Immature natural killer cell (primary cell): ENCODE measurements at places on chromosomes 5 and 9.

DNA sequence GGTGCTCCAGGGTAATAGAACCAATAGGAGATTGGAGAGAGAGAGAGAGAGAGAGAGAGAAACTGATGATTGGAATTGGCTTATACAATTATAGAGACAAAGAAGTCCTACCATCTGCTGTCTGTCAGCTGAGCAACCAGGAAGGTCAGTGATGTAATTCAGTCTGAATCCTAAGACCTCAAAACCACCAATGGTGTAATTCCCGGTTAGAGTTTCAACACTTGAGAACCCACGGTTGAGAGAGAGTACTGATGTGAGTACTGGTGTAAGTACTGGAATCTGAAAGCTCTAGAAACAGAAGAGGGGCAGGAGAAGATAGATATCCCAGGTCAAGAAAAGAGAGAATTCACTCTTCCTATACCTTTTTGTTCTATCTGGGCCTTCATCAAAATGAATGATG lies 775.8 kb downstream of the EFNA5 start:
- DNase-seq: no peak

- DNase-seq: no peak
These were observed 103.1 kb downstream of the BNC2 start for GRCh38 chr9:16767366-16767765.

GRCh38 chr5:68714810-68715209 lies 379.0 kb upstream of the SLC30A5 start:
- no peak for DNase-seq

GRCh38 chr9:110340306-110340705 lies 2.6 kb upstream of the TXNDC8 start:
- DNase-seq: no peak

- no peak for DNase-seq
These were observed 2.7 kb upstream of the PURA start for GRCh38 chr5:140111011-140111858.

DNA sequence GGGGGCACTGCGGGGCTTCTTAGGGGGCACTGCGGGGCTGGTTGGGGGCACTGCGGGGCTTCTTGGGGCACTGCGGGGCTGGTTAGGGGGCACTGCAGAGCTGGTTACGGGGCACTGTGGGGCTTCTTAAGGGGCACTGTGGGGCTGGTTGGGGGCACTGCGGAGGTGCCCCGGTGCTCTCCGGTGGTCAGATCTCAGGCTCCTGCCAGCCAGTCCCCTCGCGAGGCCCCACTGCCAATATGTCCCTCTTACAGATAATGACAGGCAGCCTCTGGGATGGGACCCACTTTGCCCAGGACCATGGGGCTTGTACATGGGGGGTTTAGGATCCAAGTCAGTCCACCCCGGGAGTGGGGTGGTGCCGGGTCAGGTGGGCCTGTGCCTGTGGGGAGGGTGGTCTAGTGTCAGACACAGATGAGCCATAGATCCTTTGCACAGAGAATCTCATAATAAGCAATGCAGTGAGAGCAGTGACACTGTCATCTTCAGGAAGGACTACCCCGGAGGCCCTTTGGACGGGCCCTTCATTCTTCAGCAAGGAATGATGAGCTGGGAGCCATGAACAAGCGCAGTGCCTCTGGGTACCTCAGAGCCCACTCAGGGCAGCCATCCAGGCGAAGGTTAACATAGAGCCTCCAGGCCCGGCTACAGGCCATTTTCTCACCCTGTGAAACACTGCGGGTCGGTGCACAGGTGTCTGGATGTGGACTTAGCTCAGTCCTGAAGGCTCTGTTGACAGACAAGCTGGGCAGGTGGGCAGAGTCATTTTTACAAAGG lies 38.2 kb downstream of the COL5A1 start:
- no peak for DNase-seq
